Psoas muscle (tissue), 8 donors: ENCODE measurements at places on chromosomes 3 and 15. TPM values are rescaled to one million over a fixed set of nuclear protein-coding genes. Genes with fewer than 3 reads are reported as not detected.

LRRC3B gene
- total RNA-seq: 0.54 TPM

GALK2 gene
- total RNA-seq: 14.8 TPM

IL17RB gene
- total RNA-seq: 0.97 TPM

TMCO5A gene
- not detected for total RNA-seq

GRCh38 chr3:33217866-33218445 is 654 bp downstream of the SUSD5 start:
- H3K27me3 ChIP-seq: peaks cover 22% of the 10 kb centered on the region
- no peaks in the 10 kb centered on the region for H3K36me3 ChIP-seq
- H3K4me1 ChIP-seq: no peaks in the 10 kb centered on the region
- H3K4me3 ChIP-seq: peak overlapping the region; percentile 60
- H3K27ac ChIP-seq: no peak overlapping the region
- no peak for DNase-seq

DNA sequence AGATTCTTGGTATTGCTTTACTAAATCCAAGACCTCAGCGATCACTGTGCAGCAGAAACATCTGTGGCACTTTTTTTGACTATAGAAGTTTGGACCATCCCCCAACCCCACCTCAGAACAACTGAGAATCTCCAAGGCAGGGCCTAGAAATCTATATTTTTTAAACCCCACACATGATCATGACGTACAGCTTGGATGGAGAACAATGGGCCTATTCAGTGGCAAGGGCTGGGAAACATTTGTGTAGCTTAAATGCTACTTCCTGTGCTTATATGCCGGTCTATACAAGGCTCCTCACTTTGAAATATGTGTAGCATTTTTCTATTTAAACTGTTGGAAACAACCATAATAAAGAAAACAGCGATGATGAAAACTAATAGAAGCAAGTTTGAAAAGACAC is 55.1 kb upstream of the SPRED1 start:
- H3K27ac ChIP-seq: no peak overlapping the region
- no peaks in the 10 kb centered on the region for H3K27me3 ChIP-seq
- no peak overlapping the region for H3K4me3 ChIP-seq
- no peaks in the 10 kb centered on the region for H3K4me1 ChIP-seq

- H3K27ac ChIP-seq: peak overlapping the region; percentile 88
- DNase-seq: no peak
- peak overlapping the region; percentile 54 for H3K4me3 ChIP-seq
- H3K27me3 ChIP-seq: no peaks in the 10 kb centered on the region
- H3K36me3 ChIP-seq: no peaks in the 10 kb centered on the region
Observed at GRCh38 chr15:61195116-61196002, 33.7 kb downstream of the RORA start.

- H3K27me3 ChIP-seq: no peaks in the 10 kb centered on the region
- H3K4me3 ChIP-seq: no peak overlapping the region
- H3K4me1 ChIP-seq: peaks cover 22% of the 10 kb centered on the region
- peak; percentile 78 for DNase-seq
- H3K27ac ChIP-seq: peak overlapping the region; percentile 82
Observed at GRCh38 chr3:54891540-54891897, 36.3 kb downstream of the LRTM1 start.

- H3K27me3 ChIP-seq: no peaks in the 10 kb centered on the region
- no peak overlapping the region for H3K27ac ChIP-seq
- H3K4me3 ChIP-seq: no peak overlapping the region
- no peaks in the 10 kb centered on the region for H3K4me1 ChIP-seq
- H3K36me3 ChIP-seq: no peaks in the 10 kb centered on the region
Observed at GRCh38 chr15:66077320-66077663, 176.3 kb downstream of the MEGF11 start.

- H3K4me1 ChIP-seq: peaks cover 53% of the 10 kb centered on the region
- H3K27me3 ChIP-seq: no peaks in the 10 kb centered on the region
- DNase-seq: no peak
- H3K27ac ChIP-seq: no peak overlapping the region
Observed at GRCh38 chr15:56718560-56718959, 14.7 kb downstream of the ZNF280D start.

DNA sequence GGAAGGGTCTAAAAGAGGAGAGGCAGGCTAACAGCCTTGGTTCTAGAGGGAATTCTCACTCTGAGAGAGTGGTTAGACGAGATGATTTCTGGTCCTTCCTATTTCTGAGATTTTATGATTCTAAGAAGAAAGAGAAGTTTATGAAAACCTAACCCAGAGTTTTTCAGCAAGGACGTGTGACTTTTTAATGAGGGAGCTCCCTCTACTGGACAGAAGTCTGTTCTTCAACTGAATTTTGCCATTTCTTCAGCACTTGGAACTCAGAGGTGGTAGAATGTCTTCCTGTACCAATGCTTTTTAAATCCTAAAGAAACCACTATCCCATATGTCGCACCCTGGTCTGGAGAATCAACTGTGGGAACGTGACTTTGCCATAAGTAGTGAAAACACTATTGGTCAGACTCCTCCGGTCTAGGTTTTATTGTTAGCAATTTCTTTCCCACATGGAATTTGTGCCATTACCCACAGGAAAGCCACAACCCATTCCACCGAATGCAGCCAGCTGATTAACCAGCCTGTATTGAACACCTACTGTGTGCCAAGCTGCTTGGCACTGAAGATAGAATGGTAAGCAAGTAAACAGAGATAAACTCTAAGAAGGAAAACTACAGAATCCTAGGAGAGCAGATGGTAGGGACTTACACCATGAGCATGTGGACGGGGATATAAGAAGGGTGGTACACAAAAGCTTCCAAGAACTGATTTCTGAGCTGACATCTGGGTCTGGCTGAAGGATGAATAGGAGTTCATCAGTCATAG is 199.5 kb upstream of the LMCD1 start:
- no peak overlapping the region for H3K4me3 ChIP-seq
- H3K4me1 ChIP-seq: no peaks in the 10 kb centered on the region
- H3K36me3 ChIP-seq: no peaks in the 10 kb centered on the region
- DNase-seq: no peak
- no peaks in the 10 kb centered on the region for H3K27me3 ChIP-seq

- H3K27me3 ChIP-seq: no peaks in the 10 kb centered on the region
- H3K27ac ChIP-seq: no peak overlapping the region
- DNase-seq: no peak
- H3K4me1 ChIP-seq: no peaks in the 10 kb centered on the region
Observed at GRCh38 chr3:139654637-139655365, 23.0 kb downstream of the NMNAT3 start.
